ENCODE measurements at places on chromosomes 13 and 19.

DNA sequence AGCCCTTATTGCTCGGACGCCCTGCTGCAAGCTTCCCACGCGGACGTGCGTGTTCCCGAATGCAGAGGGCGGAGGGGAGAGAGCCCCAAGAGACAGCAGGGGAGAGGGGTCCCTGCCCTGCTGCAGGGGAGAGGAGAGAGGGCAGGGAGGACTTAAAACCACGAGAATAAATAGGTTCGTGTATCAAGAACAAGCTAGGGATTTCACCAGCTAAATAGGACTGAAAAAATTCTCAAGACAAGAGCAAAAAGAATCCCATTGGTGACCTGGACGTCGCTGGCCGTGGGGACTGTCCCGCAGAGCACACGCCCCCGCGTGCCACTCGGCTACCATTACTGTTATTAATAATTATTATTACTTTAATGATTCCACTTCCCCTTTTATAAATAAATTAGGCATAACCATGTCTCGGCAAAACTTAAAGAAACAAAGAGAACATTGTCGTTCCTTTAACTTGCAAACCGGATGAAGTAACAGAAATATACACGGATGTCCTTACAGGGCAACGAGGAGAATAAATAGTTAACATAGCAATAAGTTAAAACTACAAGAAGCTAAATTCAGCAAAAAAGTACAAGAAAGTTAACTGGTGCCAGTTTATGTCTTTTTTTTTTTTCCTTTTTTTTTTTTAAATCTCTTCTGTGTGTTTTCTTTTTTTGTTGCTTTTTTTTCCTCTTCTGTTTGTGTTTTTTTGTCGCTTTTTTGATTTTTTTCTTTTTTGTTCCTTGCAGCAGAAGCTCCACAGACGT, 16.6 kb downstream of the PRKCSH start:
- no peak for DNase-seq

- DNase-seq, result no peak
Measured at GRCh38 chr13:56378566-56378965, 762.2 kb upstream of the PRR20A start.

DNA sequence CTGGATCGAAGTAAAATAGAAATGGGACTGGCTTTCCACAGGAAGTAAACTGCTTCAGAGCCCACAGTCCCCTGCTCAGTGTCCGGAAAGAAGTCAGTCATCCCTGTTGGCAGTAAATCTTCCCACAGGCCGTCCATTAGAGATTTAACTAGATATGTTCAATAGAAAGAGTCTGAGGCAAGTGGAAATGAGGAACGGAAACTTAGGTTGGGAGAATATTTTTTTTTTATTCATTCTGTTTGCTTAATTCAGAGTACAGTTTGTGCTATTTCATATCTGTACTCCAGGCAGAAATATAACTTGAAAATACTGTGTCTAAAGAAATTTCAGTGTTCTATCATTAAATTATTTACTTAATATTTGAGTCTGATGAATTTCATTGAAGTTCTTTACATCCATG, 22.7 kb downstream of the SLC25A15 start:
- no peak for DNase-seq

DNA sequence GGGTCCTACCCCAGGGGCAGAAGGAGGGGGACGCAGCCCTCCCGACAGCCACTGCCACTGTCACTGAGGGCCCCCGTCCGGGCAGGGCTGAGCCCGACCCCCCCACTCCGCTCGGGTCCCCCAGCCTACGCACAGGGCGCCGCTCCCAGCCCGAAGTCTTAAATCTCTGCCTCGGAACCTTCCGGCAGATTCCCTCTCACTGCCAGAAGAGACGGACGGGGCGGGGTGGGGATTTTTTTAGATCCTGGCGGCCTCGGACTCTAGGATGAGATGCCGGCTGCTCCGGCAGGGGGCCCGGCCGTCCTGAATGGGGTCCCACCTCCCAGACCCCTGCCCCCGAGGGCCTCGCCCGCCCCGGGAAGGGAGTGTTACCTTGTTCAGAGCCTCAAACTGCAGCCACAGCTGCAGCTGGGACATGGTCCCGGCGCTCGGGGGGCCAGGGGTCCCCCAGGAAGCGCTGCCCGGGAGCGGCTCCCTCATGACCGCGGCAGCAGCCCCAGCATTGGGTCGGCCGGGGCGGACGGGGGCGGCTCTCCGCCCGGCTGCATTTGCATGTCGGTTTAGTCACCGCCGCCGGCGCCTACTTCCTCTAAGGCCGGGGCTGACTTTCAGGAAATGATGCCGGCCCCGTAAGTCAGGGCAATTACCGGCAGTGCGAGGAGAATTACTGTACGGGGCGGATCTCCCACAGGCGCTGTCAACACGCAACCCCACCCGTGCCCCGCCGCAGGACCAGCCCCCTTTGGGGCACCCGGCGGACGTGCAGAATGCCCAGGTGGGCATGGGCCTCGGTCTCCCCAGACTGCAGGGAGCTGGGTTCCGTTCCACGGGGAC, 28.1 kb downstream of the GPX4 start:
- DNase-seq, result no peak

DNA sequence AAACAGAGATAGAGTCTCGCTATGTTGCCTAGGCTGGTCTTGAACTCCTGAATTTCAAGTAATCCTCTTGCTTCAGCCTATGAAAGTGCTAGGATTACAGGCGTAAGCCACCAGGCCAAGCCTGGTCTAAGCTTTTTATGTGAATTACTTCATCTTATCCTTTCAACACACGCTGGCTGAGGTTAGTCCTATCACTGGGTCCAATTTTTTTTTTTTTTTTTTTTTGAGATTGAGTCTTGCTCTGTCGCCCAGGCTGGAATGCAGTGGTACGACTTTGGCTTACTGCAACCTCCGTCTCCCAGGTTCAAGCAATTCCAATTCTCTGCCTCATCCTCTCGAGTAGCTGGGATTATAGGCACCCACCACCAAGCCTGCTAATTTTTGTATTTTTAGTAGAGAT, 10.4 kb downstream of the MYO1F start:
- no peak for DNase-seq

GRCh38 chr19:6103217-6103644, 7.1 kb downstream of the RFX2 start:
- no peak for DNase-seq

GRCh38 chr19:48445256-48445605, 552 bp upstream of the GRWD1 start:
- DNase-seq, result peak; percentile 77

GRCh38 chr13:99617474-99618255, 116.4 kb downstream of the TM9SF2 start:
- DNase-seq, result peak; percentile 79

DNA sequence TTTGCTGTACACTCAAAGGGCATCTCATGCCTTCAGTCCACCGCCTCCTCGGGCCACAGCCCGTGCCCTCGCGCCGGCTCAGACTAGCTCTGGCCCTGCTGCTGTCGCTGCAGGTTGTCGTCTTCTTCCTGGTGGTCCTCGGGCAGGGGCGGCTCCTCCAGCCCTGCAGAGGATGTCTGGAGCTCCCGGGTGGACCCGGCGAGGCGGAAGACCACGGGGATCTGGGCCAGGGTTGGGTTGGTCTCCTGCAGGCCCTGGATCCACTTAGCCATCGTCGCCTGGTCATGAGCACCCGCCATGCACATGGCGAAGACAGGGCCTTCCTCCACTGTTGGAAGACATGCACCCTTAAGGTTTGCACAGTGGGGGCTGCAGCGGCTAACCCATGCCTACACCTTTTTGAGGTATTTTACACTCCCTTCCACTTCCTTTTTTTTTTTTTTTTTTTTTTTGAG, 489 bp upstream of the ZNF653 start:
- no peak for DNase-seq

DNA sequence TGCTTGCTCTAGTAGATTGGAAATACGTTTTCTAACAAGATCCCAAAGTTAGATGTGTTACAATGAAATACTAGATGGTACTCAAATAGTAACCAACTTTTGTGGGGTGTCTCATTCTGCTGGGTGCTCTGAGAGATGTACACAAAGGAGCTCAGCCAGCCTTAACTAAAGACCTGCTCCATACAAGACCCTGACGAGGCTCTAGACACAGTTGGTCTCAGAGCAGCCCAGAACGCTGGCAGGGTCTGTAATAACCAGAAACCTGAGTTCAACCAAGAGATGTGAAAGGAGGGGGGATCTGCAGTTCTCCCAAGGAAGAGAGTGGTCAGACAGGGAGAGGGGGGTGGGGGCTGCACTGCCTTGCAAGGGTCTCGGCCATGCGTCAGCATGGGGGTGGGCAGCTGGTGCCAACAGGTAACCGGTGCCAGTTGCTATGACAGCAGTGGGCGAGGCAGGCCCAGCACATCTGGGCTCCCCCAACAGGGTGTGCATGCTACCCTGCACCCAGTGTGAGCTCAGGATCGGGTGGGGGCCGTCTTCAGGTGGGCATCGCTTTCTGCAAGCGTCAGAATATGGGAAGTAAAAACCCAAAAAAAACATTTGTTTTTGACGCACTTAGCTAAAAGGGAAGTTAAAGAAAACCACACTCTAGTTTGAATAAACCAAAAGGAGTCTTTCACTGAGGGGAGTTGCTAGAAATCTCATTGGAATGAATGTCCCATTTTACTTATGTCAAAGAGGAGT, 68.0 kb upstream of the GPR183 start:
- DNase-seq, result no peak

DNA sequence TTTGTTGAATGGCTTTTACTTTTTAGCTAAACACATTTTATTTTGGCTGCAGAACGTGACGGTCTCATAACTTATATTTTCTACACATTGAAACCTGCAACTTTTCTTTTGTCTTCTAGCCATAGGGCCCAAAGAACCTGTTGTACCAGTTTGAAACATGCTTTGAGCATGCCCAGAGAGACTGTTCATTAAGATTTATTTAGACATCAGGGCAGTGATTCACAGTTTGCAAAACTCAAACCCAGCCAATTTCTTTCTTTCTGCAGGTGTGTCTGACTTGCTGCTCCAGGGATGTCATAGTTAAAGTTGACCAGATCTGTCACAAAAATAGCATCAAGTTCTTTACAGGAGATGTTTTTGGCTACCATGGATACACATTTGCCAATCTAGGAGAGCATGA, 22.0 kb downstream of the SAE1 start:
- no peak for DNase-seq

DNA sequence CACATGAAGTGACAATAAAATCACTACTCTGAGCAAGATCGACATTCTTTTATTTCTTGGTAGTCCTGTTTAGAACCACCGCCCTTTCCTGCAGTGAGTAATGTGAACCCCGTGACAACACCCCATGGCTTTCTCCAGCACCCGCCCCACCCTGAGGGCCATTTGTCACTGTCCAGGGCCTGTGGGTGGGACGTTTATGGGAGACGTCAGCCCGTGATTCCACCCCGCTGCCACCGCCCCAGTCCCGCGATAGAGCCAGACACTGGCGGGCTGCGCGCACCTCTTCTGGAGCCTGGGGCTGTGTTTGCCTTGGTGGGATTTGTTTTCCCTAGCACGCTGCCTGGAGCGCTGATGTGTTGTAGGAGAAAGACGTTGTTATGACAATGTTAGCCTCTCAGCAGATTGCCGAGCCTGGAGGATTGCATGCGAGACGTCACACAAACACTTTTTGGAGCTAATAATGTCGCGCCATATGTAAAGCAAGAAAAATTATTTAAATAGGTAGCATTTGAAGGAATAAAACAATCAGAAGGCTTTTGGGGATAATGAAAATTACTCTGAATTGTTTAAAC, 263.7 kb downstream of the TEX29 start:
- no peak for DNase-seq

DNA sequence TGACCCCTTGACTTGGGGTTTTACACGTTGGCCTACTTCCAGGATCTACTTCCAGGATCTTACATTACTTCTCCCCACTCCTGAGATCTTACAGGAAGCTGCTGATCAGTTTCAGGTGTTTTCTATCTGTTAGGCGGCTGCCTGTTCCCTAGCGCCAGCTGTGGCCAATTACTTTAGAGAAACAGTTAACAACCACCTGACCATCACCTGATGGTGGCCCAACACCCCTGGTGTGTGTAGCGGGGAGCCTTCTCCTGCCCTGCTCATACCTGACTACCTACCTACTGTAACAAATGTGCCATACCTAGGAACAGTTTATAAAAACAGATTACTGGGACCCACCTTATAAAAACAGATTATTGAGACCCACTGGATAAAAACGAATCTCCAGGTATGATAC, 2.8 kb upstream of the POP4 start:
- no peak for DNase-seq

DNA sequence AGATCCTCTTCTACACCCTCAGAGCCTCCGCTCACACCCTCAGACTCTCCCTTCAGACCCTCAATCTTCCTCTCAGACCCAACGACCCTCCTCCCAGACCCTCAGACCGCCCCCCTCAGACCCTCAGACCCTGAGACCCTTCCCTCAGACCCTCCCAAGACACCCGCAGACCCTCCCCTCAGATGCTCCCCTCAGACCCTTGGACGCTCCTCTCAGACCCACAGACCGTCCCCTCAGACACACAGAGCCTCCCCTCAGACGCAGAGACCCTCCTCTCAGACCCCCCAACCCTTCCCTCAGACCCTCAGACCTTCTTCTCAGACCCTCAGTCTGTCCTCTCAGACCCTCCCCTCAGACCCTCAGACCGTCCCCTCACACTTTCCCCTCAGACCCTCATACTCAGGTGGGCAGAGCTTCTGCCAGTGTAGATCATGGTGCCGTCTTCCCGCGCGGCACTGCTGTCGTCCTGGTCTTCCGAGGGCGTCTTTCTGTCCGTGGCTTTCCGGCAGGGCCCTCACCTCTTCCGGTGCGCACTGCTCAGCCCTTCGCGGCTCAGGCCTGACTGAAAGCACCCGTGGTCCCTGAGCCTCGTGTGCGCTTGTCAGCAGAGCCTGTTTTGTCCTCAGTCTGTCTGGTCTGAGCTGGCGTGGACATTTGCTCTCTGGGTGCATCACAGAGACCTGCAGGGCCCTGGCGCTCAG, 18.9 kb upstream of the TFDP1 start:
- DNase-seq, result no peak

- DNase-seq, result no peak
Measured at GRCh38 chr13:42041684-42042035, 6.8 kb upstream of the DGKH start.

- DNase-seq, result no peak
Measured at GRCh38 chr19:8366121-8366581, 2.2 kb downstream of the ANGPTL4 start.

GRCh38 chr19:51168564-51169282, 26.6 kb downstream of the SIGLEC7 start:
- no peak for DNase-seq

DNA sequence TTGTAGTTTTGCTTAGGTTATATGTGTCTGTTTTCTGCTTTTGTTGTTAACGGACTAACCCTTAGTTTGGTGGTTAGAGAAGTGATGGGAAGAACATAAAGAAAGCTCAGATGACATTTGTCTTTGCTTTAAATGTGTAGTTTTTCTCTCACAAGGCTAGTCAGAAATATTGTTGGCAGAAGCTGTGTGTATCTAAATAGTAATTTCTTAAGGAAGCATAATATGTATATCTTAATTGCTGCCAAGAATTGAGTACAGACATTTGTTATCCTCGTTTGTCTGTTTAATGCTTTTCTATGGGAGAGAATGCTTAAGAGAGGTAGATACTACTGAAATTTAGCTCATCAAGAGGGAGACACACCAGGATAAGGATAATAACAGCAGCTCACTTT, 2.7 kb downstream of the RGCC start:
- no peak for DNase-seq
